Stimulated activated CD4-positive, alpha-beta T cell treated with anti-CD3 and anti-CD28 coated beads, Interleukin-2, amount 100 ng/mL, for 24 hours (primary cell): ENCODE measurements at places on chromosomes 2 and 18.

DNA sequence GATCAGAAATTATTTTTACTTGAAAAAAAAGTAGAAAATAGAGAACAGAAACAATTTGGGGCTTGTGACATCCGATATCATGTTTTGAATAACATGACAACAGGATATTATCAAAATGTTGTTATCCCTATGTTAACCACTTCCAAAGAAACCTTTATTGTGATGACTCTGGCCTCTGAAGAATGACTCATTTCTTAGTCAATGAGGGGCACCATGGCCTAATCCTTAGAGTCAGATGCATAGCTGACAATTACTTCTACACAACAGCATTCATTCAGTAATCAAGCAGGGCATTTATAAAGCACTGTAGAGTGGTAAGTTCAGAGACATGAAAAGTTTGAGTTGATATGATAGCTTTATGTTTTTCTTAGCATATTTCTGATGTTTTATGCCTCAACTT, 703.0 kb downstream of the RNF144A start:
- DNase-seq: no peak

DNA sequence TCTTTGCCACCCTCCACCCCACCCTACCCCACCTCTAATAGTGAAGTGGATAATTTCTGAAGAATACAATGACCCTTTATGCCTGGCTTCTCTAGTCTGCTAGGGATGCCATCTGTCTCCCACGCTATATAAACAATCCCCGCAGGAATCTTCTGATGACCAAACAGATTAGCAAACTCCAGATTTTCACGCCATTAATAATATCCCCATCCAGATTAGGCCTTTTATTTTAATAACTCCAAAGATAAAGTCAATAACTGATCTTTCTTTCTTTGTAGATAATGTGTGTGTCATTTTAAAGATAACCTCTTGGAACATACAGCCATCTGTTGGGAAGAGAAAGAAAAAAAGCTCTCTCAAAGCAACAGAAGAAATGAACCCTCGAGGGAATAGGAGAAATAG, 47.9 kb upstream of the CCDC150 start:
- no peak for DNase-seq

GRCh38 chr18:9684881-9685614, 23.1 kb upstream of the RAB31 start:
- DNase-seq: no peak

DNA sequence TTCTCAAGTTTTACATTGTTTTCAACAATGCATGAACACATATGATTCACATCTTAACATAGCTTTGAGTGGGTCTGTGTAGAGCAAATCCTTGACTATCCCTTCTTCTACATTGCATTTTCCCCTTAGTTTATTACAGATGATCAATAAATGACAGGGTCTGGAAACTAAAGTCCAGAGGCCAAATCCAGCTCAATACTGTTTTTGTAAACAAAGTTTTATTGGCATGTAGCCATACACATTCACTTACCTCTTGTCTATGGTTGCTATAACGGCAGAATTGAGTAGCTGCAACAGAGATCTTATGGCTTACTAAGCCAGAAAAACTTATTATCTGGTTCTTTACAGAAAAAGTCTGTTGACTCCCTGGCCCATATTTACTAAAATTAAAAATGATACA, 12.8 kb downstream of the FANCL start:
- no peak for DNase-seq

GRCh38 chr2:50958504-50958903, 73.4 kb downstream of the NRXN1 start:
- no peak for DNase-seq

DNA sequence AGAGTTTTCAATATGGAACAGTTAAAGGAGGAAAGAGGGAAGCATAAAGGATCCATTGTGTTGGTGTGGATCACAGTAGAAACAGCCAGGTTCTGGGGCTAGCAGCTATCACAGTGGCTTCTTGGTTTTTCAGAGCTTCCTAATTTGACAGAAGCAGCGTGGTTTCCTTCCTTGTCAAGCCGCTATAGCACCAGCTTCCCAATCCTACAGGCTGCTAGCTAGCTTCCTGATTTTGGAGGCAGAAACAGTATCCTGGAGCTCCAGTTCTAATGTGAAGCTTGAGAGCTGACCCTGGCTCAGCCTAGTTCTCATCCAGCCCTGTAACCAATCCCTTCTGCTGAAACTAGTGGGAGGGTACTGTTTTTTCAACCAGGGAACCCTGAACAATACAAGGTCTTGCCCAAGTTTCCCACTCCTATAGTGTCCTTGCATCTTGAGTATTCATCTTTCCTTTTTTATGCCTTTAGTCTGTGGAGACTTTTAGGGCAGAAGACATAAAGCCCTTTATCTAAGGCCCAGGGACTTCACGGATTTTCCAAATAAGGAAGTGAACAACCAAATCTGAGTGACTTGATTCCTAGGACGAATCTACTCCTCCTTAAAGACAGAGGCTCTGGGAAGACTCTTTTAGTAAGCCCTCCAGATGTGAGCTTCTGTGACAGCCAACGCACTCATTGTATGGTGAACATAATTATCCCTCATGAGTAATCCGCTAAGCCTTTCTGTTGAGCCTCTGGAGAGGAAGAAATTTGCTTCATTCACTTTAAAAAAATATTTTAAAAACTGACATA, 33.8 kb downstream of the CCDC93 start:
- no peak for DNase-seq

GRCh38 chr2:231256494-231256893, 58.1 kb downstream of the ARMC9 start:
- DNase-seq: no peak
